Naive thymus-derived CD4-positive, alpha-beta T cell (primary cell): ENCODE measurements at places on chromosomes 11 and 22. TPM values are rescaled to one million over a fixed set of nuclear protein-coding genes. Genes with fewer than 3 reads are reported as not detected.

PLET1 gene
- not detected in 2 replicates for total RNA-seq

MRE11 gene
- 39.3 and 40.1 TPM in 2 replicates for total RNA-seq

ARVCF gene
- total RNA-seq = 2.0 and 3.0 TPM in 2 replicates

TMA7B gene
- total RNA-seq = 9.2 TPM

OR52I1 gene
- not detected for total RNA-seq

RGL4 gene
- total RNA-seq = 30.5 and 31.9 TPM in 2 replicates

DMC1 gene
- 7.4 and 11.2 TPM in 2 replicates for total RNA-seq

UBQLN3 gene
- 0.32 TPM for total RNA-seq

PGR gene
- total RNA-seq = not detected

MPEG1 gene
- 4.2 TPM for total RNA-seq

OR6M1 gene
- total RNA-seq = not detected

OR5T2 gene
- not detected for total RNA-seq

TRPC6 gene
- total RNA-seq = not detected in 2 replicates

MS4A2 gene
- total RNA-seq = not detected

MRGPRE gene
- not detected for total RNA-seq

MLC1 gene
- not detected for total RNA-seq

UBQLNL gene
- 0.73 TPM for total RNA-seq

KRTAP5-10 gene
- total RNA-seq = not detected

FIBIN gene
- total RNA-seq = not detected

DKK3 gene
- total RNA-seq = not detected in 2 replicates

RAB38 gene
- 1.5 TPM for total RNA-seq
